Activated CD4-positive, alpha-beta T cell treated with anti-CD3 and anti-CD28 coated beads, Interleukin-2, Interleukin-6, amounts not matched to agents 100 ng/mL and 50 ng/mL, durations not matched to agents 16 hours and 8 hours (primary cell): ENCODE measurements at places on chromosomes 3 and 15.

DNA sequence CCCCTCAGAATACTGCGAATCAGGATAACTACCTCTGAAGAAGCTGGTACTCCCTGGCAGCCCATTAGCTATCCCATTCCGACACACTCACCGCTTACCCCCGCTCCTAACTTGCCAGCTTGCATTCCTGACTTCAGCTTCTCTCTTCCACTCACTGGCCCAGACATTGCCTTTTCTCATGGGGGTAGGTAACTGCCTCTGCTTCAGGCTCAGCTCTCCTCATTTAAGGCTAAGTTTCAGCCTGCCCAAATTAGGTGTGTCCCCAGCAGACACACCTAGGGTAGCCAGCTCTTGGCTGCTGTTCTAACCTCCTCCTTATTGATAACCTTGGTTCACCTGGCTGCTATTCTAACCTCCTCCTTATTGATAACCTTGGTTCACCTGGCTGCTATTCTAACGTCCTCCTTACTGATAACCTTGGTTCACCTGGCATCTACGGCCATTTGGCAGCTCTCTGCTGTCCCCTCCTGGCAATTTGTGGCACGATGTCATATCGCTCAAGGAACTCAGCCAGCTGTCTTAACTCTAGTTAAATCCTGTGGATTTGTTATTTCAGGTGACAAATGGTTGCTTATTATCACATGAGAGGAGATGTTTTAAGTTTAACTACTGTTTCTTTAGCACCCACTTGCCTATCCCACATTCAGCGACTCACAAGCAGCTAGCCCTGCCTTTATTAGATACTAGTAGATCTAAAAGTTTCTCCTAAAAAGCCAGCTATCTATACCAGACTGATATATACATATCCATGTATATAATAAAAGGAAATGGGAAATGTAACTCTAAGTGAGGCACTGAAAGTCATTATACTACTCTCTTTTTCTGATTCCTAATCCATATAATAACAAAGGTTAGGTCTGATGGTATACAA lies 106.5 kb upstream of the ACP3 start:
- DNase-seq = peak; percentile 23

DNA sequence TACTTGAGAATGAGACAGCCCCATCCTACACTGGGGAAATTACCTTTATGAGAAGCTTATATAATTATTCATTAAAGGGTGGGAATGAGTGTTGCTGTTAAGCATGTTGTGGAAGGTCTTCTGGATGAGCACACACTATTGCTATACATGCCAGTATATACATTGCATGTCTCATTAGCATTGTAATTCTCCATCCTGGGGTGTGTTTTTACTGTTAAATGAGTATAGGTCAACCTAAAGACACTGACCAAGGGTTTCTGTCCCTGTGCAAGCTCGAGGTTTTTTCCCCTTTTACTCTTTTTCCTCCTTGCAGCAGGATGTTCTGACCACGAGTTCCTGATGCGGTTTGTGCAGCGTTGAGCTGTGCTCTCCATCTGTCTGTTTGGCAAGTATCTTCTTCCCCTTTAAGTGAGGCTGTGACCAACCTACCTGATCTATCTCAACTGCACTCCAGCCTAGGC lies 7.2 kb upstream of the IVD start:
- peak; percentile 62 for DNase-seq

- DNase-seq = no peak
These were observed 242.0 kb downstream of the NEK10 start for GRCh38 chr3:27127195-27127594.

DNA sequence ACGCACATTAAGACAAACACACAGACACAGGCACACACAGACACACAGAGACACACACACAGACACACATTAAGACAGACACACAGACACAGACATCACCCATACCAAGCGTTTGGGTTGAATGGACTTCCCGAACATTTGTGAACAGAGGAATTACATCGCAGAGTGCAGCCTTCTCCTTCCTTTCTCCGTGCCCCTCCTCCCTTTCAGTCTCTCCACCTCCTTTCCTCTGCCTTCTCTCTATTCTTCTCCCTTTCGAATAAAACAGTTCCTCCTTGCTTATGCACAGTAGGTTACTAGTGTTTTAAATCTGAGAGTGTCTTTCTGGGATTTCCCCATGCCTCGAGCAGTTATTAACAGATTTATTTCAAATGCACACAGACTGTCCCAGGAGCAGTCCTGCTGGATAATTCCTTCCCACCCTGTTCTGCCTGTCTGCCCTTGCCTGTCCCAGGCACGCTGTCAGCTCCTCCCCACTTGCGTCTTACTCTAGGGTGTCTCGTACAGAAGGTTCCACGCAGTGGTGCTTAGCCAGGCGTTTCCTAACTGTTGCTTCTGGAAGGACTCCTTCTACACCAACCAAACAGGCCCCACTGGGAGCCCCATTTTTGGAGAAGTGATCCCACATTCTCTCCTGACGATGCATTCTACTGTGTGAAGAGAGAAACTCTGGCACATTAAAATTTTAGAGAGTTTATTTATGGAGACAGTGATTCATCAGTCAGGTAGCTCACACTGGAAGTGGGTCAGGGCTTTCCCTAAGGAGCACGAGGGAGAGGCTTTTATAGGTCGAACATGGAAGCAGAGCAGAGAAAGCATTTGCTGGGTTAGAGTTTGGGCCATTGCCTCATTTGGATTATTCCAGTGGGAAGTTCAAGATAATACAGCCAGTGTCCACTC lies 163.8 kb downstream of the SV2B start:
- no peak for DNase-seq

GRCh38 chr3:16423298-16423697 lies 90.2 kb downstream of the RFTN1 start:
- DNase-seq = no peak

GRCh38 chr3:106104078-106104477 lies 235.3 kb upstream of the CBLB start:
- no peak for DNase-seq

- DNase-seq = no peak
These were observed 156.0 kb downstream of the PDE8A start for GRCh38 chr15:85137489-85138168.

- DNase-seq = peak; percentile 32
These were observed 203.5 kb downstream of the RSRC1 start for GRCh38 chr3:158313338-158313927.

GRCh38 chr15:74632601-74633000 lies 17.0 kb downstream of the CLK3 start:
- DNase-seq = no peak

DNA sequence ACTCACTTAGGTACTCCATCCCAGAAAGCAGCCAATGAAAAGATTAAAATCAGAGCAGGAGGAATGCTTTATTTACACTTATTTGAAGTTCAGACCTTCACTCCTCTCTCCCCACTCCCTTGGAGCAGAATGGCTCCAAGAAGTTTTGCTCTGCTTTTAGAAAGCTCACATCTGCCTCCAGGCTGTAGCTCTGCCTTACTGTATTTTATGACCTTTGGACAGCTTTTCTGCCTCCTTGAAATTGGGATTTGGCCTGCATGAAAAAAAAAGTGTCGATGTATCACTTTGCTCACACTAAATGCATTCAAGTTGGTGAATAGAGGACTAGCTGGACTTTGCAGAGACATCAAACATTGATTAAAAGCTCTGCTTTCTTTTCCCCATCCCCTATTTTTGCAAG lies 95.3 kb downstream of the SLC9A9 start:
- DNase-seq = no peak

DNA sequence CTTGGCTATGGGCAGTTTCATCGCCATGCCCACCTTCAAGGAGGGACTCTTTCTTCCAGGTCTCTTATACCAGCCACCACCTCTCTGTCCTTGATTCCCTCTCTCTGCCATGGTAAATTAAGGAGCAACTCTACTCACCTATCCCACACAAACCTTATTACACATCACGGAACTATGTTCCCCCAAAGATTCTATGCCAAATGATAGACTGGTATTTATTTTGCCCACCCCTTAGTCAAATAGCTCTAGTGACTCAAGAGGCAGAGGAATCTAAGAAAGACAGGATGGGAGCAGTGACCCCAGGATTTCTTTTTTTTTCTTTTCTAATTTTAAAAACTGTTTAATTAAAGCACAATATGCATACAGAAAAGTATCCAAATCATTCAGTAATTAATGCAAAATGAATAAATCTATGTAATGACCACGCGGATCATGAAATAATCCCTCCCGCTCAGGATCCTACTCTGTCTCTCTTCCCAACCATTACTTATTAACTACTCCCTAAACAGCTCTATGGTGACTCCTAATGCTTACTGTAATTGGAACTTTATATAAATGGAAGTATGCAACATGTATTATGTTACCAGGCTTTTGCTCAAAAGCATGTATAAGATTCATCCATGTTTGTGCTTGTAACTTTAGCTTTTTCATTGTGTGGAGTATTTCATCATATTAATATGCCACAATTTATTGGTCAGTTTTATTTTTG lies 410.8 kb upstream of the RASGRP1 start:
- DNase-seq = no peak

- DNase-seq = no peak
These were observed 14.1 kb downstream of the SLCO3A1 start for GRCh38 chr15:91867581-91868026.

- DNase-seq = no peak
These were observed 21.9 kb upstream of the SQOR start for GRCh38 chr15:45612790-45613415.

DNA sequence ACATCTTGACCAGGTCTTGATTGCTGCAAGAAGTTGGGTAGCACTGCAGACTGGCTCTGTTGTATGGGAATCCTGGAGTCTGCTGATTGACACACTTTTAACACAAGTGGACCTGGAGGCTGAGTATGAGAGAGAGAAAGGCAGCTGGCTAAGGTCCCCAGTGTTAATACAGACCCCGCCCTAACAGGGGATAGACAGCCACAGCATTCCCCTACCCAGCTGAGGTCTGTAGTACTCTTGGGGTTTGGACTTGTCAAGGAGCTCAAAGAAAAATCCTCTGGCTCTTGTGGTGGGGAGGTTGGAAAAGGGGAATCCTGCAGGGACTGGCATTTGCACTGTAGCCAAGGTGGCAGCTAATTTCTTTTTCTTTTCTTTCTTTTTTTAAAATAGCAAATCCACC lies 192.7 kb downstream of the ZNF621 start:
- no peak for DNase-seq

DNA sequence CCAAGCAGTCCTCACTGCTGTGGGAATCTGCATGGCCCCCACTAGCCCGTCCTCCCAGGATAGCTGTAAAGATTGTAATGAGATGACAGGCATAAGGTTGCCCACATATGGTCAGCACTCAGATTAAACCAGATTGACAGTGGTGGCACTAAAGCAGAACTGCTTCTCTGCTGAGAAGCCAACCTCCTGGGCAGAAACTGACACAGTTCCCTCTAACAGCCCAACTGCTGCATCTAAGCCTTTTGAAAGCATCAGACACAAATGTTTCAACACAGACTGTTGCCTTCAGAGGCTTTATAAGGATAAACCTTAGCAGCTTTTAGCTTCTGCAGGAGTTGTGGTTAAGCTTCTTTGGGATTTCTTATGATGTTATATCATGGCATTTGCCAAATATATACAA lies 13.0 kb downstream of the DCLK3 start:
- DNase-seq = no peak

DNA sequence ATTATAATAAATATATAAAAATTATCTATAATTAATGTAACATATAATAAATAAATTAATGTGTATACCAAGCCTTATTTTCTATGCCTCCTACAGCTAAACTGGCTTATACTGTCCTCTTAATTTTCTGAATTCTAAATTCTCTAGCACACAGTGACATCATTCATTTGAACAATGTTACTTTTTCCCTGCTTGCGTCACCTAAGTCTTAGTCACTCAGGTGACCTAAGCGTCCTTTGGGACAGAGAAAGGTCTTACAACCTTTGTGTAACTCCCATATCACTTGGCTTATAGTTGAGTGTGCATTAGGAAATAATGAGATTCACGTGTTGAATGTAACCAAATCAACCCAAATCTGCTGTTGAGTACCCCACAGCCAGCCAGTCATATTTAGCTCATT lies 48.5 kb upstream of the KCNMB2 start:
- DNase-seq = no peak

DNA sequence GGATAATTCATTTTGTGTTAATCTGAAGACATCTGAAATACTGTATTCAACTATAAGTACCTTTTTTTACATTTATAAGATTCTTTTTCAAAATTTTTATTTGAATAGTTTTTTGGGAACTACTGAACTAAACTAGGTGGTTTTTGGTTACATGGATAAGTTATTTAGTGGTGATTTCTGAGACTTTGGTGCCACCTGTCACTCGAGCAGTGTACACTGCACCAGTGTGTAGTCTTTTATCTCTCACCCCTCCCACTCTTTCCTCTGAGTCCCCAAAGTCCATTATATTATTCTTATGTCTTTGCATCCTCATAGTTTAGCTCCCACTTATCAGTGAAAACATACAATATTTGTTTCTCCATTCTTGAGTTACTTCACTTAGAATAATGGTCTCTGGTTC lies 57.6 kb downstream of the CD86 start:
- no peak for DNase-seq

- no peak for DNase-seq
These were observed 612.2 kb downstream of the DIPK2A start for GRCh38 chr3:144583871-144584270.

GRCh38 chr15:92914768-92915221 lies 14.7 kb downstream of the CHD2 start:
- peak; percentile 56 for DNase-seq

DNA sequence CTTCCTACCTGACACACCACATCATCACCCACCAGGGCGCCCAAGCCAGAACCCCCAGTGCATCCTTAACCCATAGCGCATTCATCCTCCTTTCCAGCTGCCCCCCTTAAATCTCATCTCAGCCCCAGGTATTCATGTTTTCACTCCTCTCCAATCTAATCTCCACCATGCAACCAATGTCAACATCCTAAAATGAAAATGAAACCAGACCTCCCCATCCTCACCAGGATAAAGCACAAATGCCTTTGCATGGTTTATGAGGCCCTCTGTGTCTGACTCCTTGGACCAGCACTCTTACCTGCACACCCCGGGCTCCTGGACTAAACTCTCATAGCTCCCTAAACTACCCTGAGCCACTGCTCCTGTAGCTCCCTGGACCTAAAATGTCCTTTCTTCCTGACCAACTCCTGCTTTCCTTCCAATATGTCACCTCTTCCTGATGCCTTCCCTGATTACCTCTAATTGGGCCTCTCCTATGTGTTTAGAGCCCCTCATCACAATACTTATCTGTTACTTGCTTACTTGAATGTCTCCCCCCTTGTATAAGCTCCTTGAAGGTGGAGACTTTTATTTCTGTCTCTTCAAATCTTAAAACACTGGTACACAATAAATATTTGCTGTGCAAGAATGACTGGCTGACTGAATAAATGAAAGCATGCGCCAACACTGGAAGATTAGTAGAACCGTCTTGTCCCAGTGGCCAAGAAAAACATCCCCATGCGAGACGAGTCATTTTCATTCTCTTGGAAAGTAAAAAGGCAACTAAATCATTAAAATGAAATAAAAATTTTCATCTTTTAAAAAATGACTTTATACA lies 142.5 kb downstream of the XXYLT1 start:
- DNase-seq = peak; percentile 21

DNA sequence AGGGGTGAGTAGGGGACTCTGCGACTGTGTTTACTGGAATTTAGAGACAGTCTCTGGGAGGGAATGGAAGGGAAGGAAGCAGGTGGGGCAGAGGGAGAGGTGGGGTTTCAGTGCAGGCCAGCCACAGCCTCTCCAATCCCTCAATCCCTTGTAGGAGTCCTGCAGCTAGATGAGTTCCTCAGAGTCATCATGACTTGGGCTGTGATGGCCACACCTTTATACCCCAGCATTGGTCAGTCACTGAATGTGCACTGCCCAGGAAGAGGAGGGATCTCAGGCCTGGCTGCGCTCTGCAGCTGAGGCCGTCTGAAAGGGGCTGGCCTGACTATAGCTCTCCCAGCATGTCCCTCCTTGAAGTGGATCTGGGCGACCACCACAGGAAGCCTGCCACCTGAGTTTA lies 67.3 kb upstream of the GLCE start:
- no peak for DNase-seq
